Suprapubic skin (tissue), 4 donors: ENCODE measurements at places on chromosomes 4 and X. TPM values are rescaled to one million over a fixed set of nuclear protein-coding genes. Genes with fewer than 3 reads are reported as not detected.

DNA sequence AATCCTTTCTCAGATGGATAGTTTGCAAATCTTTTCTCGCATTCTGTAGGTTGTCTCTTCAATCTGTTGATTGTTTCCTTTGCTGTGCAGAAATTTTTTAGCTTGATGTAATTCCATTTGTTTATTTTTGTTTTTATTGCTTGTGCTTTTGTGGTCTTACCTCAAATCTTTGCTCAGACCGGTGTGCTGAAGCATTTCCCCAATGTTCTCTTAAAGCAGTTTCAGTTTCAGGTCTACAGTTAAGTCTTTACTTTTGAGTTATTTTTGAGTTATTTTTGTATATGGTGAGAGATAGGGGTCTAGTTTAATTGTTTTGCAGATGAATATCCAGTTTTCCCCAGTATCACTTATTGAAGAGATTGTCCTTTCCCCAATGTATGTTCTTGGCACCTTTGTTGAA, 18.2 kb upstream of the SLC25A14 start:
- no peak for DNase-seq

DNA sequence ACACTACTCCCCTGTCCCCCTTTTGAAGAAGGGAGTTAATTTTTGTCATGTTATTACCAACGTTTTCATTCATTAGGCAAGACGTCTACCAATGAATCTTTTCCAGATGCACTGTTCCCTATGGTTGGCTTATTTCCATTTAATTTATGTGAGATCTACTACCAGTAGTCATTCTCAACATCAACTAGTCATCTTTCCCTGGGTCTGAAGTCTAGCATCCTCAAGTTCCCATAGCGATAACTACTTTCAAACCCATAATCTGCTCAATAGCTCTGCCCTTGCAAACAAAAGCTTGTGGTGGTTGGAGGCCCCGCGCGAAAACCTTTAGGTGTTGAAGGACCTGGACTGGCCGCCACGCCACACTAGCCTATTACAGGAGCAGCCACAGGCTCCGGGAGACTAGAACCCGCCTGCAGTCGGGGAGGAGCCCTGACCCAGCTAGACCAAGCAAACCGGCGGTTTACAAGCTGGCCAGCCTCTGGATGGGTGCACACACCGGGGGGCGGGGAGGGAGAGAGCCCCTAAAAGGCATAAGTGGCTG, 746 bp downstream of the PPAT start:
- no peak for DNase-seq

The MGARP gene
- not detected for total RNA-seq

The ZMAT1 gene
- total RNA-seq = 8.9 TPM

DNA sequence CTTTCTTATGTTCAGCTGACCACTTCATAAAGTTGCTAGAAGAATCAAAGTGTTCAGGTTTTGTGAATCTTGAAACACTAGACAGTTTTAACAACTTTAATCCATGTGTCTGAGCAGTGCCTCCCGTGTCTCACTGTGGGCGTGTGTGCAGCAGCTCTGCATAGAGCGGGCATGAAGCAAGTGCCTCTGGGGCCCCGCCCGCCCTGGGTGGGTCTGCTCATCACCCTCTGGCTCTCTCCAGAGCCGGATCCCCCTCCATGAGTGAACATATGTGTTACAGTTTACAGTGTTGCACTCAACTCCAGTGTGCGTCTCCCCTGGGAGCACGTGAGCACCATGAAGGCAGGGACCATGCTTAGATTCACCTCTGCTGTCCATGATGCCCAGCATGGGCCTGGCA, 37.6 kb upstream of the CRMP1 start:
- no peak for DNase-seq

The ART3 gene
- 1.5 TPM for total RNA-seq

DNA sequence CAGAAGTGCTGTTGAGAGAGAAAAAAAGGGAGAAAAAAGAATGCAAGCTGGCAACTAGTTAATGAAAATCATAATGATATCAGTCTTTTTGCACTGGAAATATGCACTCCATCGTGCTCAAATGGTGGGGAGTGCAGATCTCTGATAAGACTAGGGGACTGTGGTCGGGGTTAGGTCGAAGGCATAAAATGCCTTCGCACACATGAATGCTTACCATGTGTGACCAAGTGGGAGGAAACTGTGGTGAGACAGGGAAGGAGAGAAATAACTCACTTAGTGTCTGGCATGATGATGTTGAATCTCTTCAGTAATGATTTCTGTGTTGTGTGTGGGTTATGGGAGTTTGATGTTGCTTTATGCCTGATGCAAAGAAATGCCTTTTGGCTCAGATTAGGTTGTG, 358.9 kb downstream of the FBXO8 start:
- DNase-seq = no peak

GRCh38 chr4:78024576-78025091, 32.5 kb upstream of the FRAS1 start:
- DNase-seq = no peak

GRCh38 chrX:49291615-49292337, 11.7 kb upstream of the GAGE10 start:
- no peak for DNase-seq

The ZFP92 gene
- total RNA-seq = not detected

DNA sequence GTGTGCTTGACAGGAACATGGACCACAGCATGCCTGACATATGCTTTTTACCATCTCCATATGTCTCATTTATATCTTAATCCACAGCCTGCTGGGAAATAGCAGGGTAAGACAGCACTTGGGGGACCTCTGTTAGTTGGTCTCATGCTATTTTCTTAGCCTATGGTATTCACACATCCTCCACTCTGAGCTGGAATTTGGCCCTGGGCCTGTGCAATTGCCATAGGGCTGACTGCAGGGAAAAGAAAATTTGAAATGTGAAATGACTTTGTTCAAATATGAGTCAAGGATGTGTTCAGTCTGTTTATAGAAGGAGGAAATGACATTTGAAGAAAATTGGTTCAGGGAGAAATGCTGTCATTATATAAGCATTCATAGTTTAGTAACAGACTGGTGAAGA, 9.6 kb upstream of the MAP7D3 start:
- DNase-seq = no peak

DNA sequence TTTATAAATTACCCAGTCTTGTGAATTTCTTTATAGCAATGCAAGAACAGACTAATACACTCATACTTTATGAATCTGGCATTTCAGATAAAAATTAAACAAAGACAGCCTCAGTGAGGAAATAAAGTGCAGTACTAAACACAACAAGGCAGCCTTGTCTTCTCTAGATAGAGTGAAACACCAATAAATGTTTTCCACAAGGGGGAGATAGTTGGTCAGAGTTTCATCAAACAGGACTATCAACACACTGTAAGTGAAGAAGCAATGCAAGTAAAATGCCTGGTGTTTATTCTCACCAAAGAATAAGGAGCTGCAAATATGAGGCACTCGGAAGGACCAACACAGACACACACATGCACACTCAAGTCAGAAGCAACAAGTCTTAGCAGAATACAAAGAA, 62.8 kb downstream of the FAM9B start:
- no peak for DNase-seq

The NLGN4X gene
- total RNA-seq = 0.83 TPM

- DNase-seq = no peak
These were observed 755 bp downstream of the ANKRD17 start for GRCh38 chr4:73257651-73258435.

DNA sequence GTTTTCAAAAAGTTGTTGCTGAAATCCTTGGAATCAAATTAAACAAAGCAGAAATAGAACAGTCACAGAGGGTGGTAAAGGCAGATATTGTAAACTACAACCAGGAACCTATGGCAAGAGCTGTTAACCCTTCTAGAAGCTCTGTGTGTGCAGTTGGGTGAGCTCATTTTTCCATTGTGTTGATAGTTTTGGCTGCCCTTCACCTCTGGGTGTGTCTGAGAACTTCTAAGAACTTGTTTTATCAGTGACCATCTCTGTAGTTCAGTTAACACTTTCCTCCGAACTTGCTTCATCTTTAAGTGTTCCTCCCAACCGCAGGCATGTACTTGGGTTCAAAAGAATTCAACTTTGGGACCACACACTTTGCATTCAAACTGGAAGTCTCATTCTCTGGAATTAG, 32.7 kb downstream of the RBMX start:
- no peak for DNase-seq

The CXorf49 gene
- not detected for total RNA-seq

DNA sequence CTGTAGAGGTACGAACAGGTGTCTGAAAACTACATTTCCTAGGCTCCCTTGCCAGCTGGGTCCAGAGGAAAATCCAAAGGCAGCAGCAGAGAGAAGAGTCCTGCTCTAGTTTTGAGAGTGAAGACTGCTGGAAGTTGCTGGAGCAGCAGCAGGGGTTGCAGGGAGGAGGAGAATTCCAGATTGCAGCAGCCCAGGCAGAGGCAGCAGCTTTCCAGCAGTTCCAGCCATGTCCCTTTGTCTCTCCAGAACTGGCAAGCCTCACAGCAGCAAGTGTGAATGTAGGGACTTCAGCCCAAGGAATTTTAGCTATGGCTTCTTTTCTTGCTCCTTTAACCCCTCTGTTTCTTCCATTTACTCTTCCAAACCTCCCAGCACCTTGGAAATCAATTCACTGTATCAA, 24.1 kb upstream of the STIM2 start:
- no peak for DNase-seq

The TLR1 gene
- total RNA-seq = 9.8 TPM

DNA sequence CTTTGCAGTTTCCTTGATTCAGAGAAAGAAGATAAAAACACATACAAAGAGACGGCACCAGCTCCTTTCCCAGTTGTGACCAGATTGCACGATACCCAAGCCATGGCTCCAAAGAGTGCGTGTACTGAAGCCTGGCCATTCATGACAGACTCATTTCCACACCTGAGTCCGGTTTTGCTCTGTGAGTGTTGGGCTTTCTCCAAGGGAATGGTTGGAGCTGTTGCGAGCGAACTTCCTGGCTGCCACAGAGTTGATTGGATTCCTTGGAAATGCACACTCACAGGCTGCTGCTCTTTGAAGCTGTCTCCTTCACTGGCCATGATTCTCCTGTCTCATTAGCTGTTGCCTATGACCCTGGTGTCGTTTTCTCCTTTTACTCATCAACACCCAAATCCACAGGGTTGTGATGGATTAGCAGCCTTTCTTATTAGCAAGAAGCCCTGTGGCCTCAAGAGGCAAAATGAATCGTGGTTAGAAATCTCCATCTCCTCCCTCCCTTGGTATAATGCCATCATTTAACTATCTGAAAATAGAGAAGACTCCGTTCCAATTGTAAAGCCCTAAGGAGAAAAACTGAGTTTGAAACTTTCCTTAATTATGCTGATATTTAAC, 43.9 kb upstream of the BBS12 start:
- no peak for DNase-seq

- no peak for DNase-seq
These were observed 73.9 kb downstream of the APBB2 start for GRCh38 chr4:41140410-41140809.

DNA sequence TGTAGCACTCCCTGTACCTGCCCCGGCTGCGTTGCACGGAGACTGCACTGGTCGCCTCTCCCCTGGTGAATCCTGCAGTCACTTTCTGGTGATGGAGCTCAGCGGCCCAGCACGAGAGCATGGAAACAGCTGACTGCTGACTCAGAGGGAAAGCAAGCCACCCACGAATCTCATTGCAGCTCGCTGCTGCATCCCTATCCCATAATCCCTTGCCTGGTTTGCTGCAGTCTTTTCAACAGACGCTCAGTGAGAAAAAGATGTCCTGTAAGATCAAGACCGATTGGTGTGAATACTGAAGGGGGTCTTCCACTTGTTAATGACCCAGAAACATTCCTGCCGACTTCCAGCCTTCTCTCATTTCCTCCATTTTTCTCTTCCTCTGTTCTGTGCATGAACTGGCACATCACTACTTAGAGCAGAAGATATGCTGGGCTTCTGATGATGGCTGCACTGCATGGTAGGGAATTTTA, 52.9 kb downstream of the TRIM2 start:
- no peak for DNase-seq

GRCh38 chr4:139603576-139604410, 47.8 kb upstream of the SETD7 start:
- DNase-seq = no peak

The SLC9B1 gene
- total RNA-seq = 2.9 TPM

GRCh38 chr4:18052158-18052557, 30.6 kb upstream of the LCORL start:
- no peak for DNase-seq

- no peak for DNase-seq
These were observed 39.2 kb downstream of the COPS4 start for GRCh38 chr4:83074086-83074704.

DNA sequence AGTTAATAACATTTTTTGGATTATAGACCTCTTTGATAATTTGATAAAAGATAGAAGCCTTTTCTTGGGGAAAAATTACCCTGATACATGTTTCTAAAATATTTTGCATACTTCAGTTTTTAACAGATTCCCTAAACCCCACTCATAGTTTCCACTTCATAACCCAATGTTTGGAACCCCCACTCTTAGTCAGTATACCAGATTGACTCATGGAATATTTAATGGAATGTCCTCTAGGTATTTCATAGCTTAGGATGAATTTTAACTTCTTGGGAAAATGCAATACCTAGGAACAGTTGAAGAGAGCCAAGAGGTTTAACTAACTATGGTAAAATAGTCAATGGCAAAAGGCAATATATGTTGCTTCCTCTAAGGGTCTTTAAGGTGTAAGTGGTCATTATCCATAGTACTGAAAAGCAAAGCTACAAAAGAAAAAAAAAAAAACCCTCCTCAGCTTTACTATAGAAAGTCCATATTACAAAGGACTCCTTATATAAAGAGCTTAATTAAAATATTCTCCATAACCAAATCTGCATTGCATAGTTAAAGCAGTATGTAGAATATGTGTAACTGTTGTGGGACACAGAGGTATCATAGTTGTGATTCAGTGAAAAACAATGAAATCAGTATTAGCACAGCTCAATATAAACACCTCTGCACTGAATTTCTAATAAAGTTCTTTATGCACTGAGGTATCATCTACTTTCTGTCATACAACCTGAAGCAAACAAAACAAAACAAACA, 159.9 kb downstream of the PCDH7 start:
- no peak for DNase-seq

- DNase-seq = no peak
These were observed 44.4 kb downstream of the PCGF3 start for GRCh38 chr4:749698-750666.

DNA sequence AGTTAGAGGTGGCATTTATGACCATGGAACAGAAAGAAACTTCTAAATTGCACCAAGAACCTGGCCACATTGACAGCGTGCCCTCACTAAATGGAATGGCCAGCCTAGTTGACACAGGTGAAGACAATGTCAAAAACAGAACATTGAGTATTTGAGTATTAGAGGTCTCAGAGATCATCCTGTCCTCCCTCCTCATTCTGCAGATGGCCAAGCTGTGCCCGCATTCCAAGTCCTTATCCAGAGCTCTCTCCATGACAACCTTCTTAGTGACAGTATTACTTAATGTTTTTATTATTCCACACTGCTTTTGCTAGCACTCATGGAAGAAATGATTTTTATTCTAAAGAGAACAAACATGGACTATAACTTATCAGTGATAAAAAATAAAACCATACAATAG, 9.9 kb upstream of the CCDC110 start:
- no peak for DNase-seq

- no peak for DNase-seq
These were observed 89.8 kb upstream of the TNIP3 start for GRCh38 chr4:121253961-121254360.

The GPM6B gene
- total RNA-seq = 8.6 TPM
